Karpas-422 (cell line): ENCODE measurements at places on chromosomes 6 and 20. TPM values are rescaled to one million over a fixed set of nuclear protein-coding genes. Genes with fewer than 3 reads are reported as not detected.
A peak's percentile ranks its signal among the peaks of the same experiment; 100 is the strongest.

The SLC17A1 gene
- not detected in 2 replicates for total RNA-seq

The CEP43 gene
- total RNA-seq, result 18.5 and 19.5 TPM in 2 replicates

The ECT2L gene
- total RNA-seq, result not detected in 2 replicates

The ISM1 gene
- not detected in 2 replicates for total RNA-seq

The IER3 gene
- 0.19 and 0.54 TPM in 2 replicates for total RNA-seq

DNA sequence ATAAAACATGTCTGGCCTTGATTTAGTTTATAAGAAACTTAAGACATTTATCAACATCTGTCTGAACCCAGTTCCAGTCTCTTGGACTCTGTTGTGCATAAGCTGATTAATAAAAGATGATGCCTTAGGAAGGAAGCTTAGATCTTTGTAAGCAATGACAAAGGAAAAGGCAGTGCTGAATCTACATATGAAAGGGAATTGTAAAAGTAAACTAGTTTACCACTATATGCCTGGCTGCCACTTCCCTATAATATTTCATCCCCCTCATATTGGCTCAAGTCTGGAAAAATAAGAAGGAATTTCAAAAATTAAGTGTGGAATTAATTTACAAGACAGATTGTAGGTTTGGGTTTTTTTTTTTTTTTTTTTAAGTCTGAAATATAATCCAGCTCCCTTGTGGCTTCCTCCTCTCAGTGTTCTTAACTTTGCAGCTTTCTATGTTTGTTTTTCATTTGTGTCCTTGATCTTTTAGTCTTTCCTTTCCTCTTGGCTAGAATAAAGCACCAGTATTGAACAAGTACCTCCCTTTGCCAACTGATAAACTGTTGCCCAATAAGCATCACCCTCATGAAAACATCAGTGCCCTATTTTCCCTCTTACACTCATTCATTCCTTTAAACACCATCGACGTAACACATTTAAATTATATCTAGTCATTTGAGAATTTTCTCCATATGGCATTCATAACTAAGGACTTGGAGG is 146.7 kb upstream of the TBX18 start:
- no peak for DNase-seq
- H3K4me3 ChIP-seq, result no peak overlapping the region
- H3K27me3 ChIP-seq, result no peaks in the 10 kb centered on the region
- no peak overlapping the region for H3K27ac ChIP-seq
- no peaks in the 10 kb centered on the region for H3K4me1 ChIP-seq

DNA sequence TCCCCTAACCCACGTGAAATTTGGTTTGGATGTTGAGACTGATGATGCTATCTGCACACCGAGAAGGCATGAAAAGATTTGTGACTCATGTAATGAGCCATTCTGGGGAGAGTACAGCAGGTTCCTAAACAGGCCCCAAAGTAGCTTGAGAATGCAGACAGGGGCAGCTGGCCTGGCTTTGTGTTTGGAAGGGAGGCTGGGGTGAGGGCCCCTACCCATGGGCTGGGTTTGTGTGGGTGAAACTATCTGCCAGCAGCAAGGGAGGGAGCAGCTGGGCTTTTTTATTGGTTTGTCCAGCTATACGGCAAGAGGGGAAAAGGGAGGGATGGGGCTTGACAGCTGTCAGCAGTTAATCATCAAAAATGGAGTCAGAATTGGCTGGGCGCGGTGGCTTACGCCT is 87.0 kb upstream of the RNF24 start:
- H3K36me3 ChIP-seq, result no peaks in the 10 kb centered on the region
- no peaks in the 10 kb centered on the region for H3K4me1 ChIP-seq
- H3K27ac ChIP-seq, result no peak overlapping the region
- H3K4me3 ChIP-seq, result no peak overlapping the region

GRCh38 chr20:3092611-3093379 is 8.3 kb upstream of the AVP start:
- no peak overlapping the region for H3K4me3 ChIP-seq

- no peaks in the 10 kb centered on the region for H3K36me3 ChIP-seq
- H3K27me3 ChIP-seq, result no peaks in the 10 kb centered on the region
- H3K4me1 ChIP-seq, result peaks cover 10% of the 10 kb centered on the region
- no peak overlapping the region for H3K27ac ChIP-seq
- H3K4me3 ChIP-seq, result no peak overlapping the region
- peak; percentile 47 for DNase-seq
Measured at GRCh38 chr6:38427492-38428210, 212.1 kb downstream of the BTBD9 start.

- H3K36me3 ChIP-seq, result no peaks in the 10 kb centered on the region
- H3K27ac ChIP-seq, result no peak overlapping the region
- H3K4me3 ChIP-seq, result no peak overlapping the region
- H3K27me3 ChIP-seq, result no peaks in the 10 kb centered on the region
- peaks cover 4% of the 10 kb centered on the region for H3K4me1 ChIP-seq
Measured at GRCh38 chr6:150179030-150179429, 36.2 kb downstream of the PPP1R14C start.

GRCh38 chr6:113414511-113414910 is 442.6 kb upstream of the MARCKS start:
- no peak overlapping the region for H3K4me3 ChIP-seq
- no peaks in the 10 kb centered on the region for H3K27me3 ChIP-seq
- H3K36me3 ChIP-seq, result no peaks in the 10 kb centered on the region
- no peaks in the 10 kb centered on the region for H3K4me1 ChIP-seq
- H3K27ac ChIP-seq, result no peak overlapping the region

GRCh38 chr6:110329348-110329713 is 28.8 kb downstream of the METTL24 start:
- DNase-seq, result no peak
- peaks cover 2% of the 10 kb centered on the region; the same call in 1 of the 2 replicates for H3K4me1 ChIP-seq
- no peak overlapping the region for H3K27ac ChIP-seq
- H3K27me3 ChIP-seq, result no peaks in the 10 kb centered on the region

DNA sequence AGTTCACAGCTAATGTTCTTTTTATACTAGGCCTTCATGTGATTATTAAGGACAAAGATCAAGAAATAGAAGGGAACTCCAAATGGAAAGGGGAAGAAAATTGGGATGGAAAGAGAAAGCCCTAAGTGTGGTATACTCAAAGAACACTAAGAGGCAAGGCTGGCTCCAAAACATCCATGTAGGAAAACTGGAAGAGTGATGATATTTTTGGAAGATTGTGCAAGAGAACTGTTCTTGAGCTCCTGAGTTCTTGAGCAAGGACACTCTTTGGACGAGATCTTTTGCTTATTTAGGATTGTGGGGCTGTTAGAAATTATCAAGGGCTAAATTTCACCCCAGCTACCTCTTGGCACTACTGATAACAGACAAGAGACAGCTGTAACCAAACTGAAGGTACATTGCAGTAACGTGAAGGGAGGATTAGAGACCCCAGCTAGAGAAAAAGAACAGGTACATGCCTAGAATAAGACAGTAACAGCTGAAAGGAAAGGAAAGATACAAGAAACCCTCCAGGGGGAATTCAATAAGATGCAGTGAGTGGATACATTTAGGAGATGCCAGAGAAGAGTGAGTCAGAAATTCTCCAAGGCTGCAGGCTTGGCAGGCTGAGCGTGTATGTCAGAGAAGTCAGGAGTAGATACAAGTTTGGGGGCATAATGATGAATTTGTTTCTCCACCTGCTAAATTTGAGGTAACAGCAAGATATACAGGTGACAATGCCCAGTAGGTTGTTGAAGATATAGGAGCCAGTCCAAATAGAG is 69.7 kb downstream of the CBLN4 start:
- no peak for DNase-seq
- no peaks in the 10 kb centered on the region for H3K36me3 ChIP-seq
- H3K27me3 ChIP-seq, result no peaks in the 10 kb centered on the region
- no peaks in the 10 kb centered on the region for H3K4me1 ChIP-seq
- H3K4me3 ChIP-seq, result no peak overlapping the region
- H3K27ac ChIP-seq, result no peak overlapping the region

GRCh38 chr6:34950849-34951248 is 61.8 kb downstream of the ANKS1A start:
- H3K4me1 ChIP-seq, result peaks cover 23% of the 10 kb centered on the region
- H3K27ac ChIP-seq, result no peak overlapping the region
- DNase-seq, result no peak
- H3K36me3 ChIP-seq, result no peaks in the 10 kb centered on the region

- H3K27me3 ChIP-seq, result no peaks in the 10 kb centered on the region
- H3K4me1 ChIP-seq, result no peaks in the 10 kb centered on the region
- no peak for DNase-seq
- H3K4me3 ChIP-seq, result no peak overlapping the region
- no peaks in the 10 kb centered on the region for H3K36me3 ChIP-seq
Measured at GRCh38 chr6:130912434-130912833, 85.2 kb downstream of the SMLR1 start.

- no peaks in the 10 kb centered on the region for H3K36me3 ChIP-seq
- H3K27me3 ChIP-seq, result no peaks in the 10 kb centered on the region
- no peak for DNase-seq
- no peak overlapping the region for H3K27ac ChIP-seq
- H3K4me1 ChIP-seq, result no peaks in the 10 kb centered on the region
Measured at GRCh38 chr20:17833036-17833674, 133.4 kb downstream of the BANF2 start.

DNA sequence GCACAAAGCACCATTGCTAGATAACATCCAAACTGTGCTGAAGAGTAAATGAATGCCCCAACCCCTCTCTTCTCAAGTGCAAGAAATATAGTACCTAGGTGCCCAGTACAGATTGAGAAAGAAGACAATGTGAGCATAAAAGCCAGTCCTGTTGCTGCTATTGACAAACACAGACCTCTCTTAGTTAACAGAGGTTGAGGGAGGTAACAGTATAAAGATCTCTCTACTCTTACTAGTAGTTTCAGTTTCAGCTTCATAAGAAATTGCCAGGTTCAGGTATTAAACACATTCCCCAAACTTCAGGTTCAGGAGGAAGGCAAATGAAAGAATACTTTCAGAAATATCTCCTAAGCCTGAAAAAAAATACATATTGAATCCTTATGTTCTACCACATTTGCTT is 31.4 kb downstream of the TBC1D32 start:
- H3K4me3 ChIP-seq, result no peak overlapping the region
- no peak overlapping the region for H3K27ac ChIP-seq
- H3K4me1 ChIP-seq, result no peaks in the 10 kb centered on the region
- DNase-seq, result no peak
- peaks cover 16% of the 10 kb centered on the region for H3K36me3 ChIP-seq

GRCh38 chr6:55046869-55047422 is 127.4 kb upstream of the HCRTR2 start:
- H3K27ac ChIP-seq, result no peak overlapping the region
- no peaks in the 10 kb centered on the region for H3K36me3 ChIP-seq
- no peaks in the 10 kb centered on the region for H3K27me3 ChIP-seq
- DNase-seq, result no peak

GRCh38 chr20:5766085-5766764 is 16.0 kb downstream of the SHLD1 start:
- no peak for DNase-seq
- H3K36me3 ChIP-seq, result no peaks in the 10 kb centered on the region
- H3K4me3 ChIP-seq, result no peak overlapping the region
- H3K4me1 ChIP-seq, result peaks cover 28% of the 10 kb centered on the region
- no peak overlapping the region for H3K27ac ChIP-seq
- no peaks in the 10 kb centered on the region for H3K27me3 ChIP-seq

GRCh38 chr6:44176762-44177509 is 18.3 kb downstream of the CAPN11 start:
- H3K27me3 ChIP-seq, result no peaks in the 10 kb centered on the region
- DNase-seq, result peak; percentile 51
- peak overlapping the region; percentile 54; the same call in 1 of the 2 replicates for H3K4me3 ChIP-seq
- H3K36me3 ChIP-seq, result no peaks in the 10 kb centered on the region

GRCh38 chr6:148790817-148791216 is 44.0 kb downstream of the UST start:
- H3K4me3 ChIP-seq, result no peak overlapping the region
- H3K36me3 ChIP-seq, result no peaks in the 10 kb centered on the region
- DNase-seq, result no peak
- H3K27me3 ChIP-seq, result no peaks in the 10 kb centered on the region
- H3K4me1 ChIP-seq, result no peaks in the 10 kb centered on the region
